ENCODE measurements at places on chromosomes 1 and 21.

DNA sequence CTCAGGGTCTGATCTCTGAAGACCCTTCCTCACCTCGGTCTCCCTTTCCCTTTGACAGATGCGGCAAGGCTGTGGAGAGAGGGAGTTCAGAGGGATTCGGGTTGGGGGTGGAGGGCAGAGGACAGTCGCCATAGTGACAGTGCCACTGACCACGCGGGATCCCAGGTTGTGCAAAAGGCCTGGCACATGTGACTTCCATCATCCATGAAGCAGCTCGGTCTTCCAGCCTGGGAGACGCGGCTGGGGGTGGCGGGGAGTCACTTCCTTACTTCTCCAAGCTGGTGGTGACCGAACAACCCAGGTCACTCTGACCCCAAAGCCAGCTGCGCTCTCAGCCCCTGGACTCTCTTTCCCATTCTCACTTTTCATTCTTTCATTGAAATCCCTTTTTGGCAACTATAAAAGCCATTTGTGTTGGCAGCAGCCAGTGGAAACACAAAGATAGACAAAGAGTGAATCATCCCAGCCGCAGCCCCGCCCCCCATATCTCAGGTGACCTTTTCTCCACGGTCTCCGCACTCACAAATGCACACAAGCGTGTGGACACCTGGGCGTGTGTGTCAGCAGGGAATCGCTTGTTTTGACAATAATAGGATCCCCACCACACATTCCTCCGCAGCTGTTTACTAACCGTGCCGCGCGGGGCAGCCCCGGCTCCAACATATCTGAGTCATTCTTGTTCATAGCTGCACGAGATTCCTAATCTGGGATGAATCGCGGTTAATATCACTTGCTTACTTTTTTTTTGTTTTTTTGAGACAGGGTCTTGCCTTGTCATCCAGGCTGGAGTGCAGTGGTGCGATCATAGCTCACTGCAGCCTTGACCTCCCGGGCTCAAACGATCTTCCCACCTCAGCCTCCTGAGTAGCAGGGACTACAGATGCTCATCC, 68.3 kb downstream of the DHRS3 start:
- DNase-seq: peak; percentile 24

DNA sequence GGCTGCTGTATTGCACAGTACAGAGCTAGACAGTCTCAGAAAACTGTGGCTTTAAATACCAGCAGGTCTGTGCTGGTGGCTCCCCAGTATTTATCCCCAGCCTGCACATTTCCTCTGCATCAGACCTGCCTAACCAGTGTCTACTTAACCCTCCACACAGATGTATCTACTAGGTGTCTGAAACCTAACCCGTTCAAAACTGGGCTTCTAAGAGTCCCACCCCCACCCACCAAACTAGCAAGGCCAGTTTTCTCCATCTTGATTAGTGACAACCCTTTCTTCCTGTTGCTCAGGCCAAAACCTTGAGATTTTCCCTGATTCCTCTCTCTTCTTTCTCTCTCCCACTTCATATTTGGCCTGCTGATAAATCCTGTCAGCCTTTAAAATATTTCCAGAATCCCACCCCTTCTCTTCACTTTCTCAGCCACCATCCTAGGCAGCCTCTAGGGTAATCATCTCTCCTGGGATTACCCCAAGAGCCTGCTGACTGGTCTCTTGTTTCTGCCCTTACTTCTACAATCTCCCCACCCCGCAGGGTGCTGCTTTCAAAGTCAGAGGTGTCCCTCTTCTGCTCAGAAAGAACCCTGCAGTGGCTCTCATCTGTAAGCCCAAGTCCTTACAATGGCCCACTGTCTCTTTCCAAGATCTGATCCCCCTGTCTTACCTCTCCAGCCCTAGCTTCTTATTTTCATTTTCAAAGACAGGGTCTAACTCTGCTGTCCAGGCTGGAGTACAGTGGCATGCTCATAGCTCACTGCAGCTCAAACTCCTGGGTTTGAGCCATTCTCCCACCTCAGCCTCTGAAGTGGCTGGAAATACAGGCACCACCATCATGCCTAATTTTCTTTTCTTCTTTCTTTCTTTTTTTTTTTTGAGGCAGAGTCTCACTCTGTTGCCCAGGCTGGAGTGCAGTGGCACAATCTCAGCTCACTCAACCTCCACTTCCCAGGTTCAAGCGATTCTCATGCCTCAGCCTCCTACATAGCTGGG, 45.2 kb downstream of the H3-3A start:
- DNase-seq: no peak

GRCh38 chr1:94095112-94095637, 25.8 kb downstream of the ABCA4 start:
- DNase-seq: peak; percentile 63

DNA sequence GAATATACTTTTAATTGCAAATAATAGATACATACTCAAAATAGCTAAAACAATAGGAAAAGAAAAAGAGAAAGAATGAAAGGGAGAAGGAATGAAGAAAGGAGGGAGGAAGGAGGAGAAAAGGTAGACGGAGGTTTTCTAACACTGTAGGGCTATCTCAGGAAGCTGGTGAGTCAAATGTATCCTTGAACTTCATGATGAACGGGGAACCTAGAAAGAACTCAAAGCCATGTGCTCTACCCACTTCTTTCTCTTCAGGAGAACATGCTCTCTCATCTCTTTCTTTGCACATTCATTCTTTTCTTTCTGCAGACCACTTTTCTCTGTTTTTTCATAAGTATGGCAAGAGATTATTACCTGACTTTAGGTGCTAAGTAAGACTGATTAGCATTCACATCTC, 37.3 kb upstream of the ZNF644 start:
- DNase-seq: no peak

GRCh38 chr1:202315576-202316168, 26.1 kb downstream of the UBE2T start:
- DNase-seq: no peak

- no peak for DNase-seq
These were observed 45.3 kb downstream of the DIP2A start for GRCh38 chr21:46503922-46504550.

- no peak for DNase-seq
These were observed 32.0 kb upstream of the LRP8 start for GRCh38 chr1:53359934-53360276.

GRCh38 chr1:98054367-98054701, 133.5 kb upstream of the DPYD start:
- no peak for DNase-seq

DNA sequence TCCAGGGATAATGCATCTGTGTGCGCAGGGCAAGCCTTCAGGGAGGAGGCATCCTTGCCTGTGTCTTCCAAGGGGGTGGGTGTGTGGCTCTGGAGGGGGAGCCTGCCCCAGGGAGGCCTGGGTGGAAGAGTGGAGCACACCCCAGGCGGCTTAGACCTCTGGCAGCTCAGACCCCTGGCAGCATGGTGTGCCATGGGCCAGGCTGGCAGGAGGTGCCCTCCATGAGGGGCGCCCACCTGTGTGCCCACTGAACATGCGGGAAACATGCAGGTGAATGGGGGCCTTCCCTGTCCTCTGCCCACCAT, 1.1 kb upstream of the PANK4 start:
- DNase-seq: no peak

DNA sequence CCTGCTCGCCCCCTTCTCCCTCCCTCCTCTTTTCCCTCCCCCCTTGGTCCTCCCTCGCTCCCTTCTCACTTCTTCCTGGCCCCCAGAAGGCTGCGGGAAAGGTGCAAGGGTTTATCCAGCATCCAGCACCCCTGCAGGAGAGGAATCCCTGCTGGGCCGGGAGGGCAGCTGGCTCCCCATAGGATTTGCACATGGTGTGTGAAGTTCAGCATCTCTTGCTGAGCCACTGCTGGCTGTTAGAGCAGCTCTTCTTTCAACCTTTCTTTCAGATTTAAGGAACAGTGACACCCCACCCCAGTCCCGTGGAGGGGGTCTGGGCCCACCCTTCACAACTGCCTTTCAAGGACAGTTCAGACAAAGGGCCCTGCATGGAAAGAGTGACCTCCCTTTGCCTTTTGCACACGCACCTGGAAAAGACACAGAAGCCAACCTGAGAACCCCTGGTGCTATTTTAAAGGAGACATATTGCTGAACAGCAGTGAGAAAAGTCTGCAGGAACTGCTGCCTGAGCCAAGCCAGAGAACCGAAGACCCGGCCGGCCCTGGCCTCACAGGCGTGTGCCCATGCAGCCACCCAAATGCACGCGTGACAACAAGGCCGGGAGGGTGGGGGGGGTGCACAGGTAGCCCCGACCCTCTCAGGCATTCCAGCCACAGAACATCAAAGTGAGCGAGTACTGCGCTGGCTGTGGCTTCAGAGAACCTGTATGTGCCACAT, 66.6 kb downstream of the SLC37A1 start:
- DNase-seq: no peak

DNA sequence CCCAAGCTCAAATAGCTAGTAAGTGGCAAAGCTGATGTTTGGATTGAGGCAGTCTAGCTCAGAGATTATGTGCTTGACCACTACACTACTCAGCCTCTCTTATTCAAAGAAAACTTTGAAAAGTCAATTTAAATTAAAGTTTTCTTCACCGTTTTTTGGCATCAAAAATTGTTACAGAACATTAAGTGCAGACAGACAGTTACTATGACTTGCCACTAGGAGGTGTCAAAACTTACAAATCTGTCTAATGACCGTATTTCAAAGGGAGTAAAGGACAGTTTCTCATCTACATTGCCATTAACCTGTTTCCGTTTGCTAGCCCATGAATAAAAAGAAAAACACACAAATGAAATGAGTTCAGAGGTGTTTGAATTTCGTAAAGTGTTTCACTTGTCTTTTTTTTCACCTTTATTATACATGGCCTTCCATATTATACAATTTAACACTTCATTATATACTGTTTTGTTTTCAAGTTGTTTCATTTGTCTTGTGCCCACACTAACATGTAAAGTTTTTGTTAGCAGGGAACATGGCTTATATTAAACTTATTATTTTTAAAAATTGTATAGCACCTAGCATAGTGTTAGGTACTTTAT, 57.4 kb upstream of the MTF2 start:
- DNase-seq: no peak

- no peak for DNase-seq
These were observed 247.5 kb downstream of the LMX1A start for GRCh38 chr1:165109013-165109412.

DNA sequence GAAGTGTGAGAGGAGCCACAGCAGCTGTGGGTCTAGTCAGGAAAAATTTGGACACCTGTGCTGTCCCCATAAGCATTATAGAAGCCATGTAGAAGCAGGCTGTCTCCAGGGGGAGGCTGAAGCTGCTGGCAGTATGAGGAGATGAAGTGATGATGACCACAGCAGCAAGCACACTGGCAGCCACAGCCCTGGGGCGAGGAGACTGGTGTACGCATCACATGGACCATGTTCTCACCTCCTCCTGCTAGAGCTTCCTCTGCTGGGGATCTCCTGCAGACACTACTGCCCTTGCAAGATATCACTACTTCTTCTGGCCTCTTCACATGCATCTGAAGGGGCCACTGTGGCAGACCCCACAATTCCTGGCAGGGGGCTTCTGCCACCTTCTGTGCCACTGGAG, 33.8 kb upstream of the CREG1 start:
- no peak for DNase-seq

GRCh38 chr1:159854116-159854692, 8.3 kb downstream of the VSIG8 start:
- DNase-seq: no peak

DNA sequence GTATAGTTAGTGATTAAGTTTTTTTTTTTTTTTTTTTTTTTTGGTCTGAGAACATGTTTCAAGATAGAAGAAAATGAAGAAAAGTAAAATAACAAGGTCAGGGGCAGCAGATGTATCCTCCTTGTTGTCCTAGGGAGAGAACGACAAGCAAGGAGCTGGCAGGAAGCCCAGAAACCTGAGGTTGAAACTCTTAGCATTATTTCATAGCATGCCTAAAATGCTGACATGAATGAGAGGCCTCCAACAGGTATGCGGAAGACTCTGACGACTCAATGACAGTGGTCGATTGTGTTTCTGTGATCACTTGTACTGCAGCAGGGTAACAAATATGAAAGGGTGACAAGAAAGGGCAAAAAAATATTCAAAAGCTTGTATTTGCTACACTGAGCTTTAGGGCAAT, 415.9 kb downstream of the PLA2G4A start:
- DNase-seq: no peak

- no peak for DNase-seq
These were observed 9.3 kb downstream of the ATP1A1 start for GRCh38 chr1:116382321-116382720.

DNA sequence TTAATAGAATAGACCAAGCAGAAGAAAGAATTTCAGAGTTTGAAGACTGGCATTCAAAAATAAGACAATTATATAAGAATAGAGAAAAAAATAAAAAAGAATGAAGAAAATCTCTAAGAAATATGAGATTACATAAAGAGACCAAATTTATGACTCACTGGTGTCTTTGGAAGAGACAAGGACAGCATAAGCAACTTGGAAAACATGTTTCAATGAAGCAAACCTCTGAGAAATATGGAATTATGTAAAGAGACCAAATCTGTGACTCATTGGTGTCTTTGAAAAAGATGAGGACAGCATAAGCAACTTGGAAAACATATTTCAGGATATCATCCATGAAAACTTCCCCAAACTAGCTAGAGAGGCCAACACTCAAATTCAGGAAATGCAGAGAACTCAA, 60.4 kb upstream of the LYPLAL1 start:
- DNase-seq: no peak

DNA sequence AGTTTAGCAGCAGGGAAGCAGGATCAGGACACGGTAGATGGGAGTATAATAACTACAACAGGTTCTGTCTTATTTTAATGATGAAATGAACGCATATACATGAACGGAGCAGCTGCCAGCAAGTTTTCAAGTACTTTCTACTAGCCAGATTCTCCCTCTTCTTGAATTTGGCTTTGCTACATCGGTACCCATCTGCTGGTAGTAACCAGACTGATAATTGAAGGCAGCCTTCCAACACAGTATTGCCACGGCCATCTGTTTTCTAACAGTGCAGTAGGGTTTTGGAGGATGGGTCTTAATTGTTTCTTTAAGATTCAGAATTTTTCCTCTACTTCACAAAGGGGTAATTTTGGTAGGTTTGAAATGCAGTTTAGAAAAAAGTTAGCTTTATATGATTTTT, 33.4 kb downstream of the CENPF start:
- no peak for DNase-seq

DNA sequence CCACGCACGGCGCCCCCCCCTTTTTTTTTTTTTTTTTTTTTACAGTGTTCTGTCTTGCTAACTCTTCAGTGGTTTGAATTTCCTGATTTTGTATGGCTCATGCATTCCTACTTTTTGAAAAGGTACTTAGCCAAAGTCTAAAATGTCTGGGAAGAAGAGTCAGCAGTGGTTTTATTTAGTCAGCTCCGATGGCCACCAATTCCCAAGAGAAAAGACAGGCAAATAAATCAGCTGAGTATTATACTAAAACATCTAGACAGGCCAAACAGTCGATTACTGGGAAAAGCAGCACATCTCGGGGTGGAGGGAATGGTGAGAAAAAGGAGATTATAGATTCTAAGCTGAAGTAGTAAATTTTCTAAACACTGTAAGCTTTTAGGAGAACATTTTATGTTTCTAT, 192.5 kb upstream of the ZRANB2 start:
- DNase-seq: no peak

Measured in AG04449 (cell line).